ENCODE measurements at places on chromosomes 2 and 18.

GRCh38 chr2:85421260-85422071, 3.0 kb downstream of the SH2D6 start:
- no peak for DNase-seq

DNA sequence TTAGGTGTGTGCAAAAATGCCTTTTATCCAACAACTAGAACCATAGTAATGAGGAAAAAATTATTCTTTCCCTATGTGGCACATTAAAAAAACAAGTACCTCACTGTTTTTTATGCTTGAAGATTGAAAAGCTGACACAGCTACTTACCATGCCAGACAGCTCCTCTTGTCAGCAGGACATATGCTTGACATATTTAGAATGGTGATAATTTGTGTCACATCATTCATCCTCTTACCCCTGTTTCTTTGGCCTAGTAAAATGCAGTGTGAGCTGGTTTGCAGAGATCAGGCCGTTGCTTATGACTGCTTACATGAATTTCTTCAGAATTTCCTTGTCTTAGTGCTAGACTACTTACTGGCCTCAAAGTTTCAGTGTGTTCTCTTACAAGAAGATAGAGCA, 869.9 kb downstream of the LRP1B start:
- DNase-seq = no peak

DNA sequence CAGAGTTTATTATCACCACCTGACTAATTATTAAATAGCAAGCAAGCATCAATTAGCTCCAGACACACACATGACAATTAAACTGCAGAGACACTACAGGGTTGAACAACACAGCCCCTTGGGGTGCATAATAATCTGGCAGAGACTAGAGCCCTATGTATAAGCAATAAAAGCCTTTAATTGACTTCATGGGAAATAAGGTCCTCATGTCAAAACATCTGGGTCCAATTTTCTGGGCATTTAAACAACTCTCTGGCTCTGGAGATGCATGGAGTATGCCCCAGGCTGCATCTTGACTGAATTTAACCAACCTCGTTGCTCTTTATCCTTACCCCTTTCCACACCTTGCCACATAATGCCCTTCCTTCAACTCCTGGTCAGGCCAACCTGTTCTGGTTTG, 270.7 kb upstream of the THUMPD2 start:
- no peak for DNase-seq

DNA sequence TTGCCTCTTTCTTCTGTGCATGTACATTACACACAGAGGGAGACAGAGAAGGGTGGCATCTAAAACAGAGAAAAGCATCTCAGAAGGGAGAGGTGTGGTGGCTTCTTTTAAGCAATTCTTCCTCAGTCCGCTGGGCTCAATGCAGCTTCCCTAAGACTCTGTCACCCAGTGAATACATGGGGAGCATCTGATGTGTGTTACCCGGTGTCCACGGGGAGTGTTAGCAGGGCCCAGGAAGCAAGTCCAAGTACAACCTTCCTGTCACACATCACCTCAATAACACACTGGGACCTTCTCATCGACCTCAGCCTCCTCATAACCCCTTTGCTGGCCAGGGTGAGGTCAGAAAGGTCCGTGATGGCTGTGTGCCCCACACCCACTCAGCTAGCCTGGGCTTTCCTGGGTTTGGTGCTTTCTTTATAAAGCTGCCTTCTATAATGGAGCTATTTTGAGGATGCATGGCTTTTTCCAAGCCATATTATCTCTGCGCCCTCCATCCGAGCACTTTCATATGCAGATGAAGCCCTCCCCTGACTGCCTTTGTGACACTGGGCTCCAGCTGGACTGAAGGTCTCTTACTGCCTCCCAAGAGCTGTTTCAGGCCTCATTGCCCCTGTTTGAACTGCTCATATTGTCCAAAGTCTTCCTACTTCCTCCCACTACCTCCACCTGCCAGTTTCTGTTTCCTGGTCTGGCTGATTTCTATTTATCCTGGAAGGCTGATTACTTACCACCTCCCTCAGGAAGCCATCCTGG, 21.4 kb downstream of the TNFRSF11A start:
- DNase-seq = no peak

DNA sequence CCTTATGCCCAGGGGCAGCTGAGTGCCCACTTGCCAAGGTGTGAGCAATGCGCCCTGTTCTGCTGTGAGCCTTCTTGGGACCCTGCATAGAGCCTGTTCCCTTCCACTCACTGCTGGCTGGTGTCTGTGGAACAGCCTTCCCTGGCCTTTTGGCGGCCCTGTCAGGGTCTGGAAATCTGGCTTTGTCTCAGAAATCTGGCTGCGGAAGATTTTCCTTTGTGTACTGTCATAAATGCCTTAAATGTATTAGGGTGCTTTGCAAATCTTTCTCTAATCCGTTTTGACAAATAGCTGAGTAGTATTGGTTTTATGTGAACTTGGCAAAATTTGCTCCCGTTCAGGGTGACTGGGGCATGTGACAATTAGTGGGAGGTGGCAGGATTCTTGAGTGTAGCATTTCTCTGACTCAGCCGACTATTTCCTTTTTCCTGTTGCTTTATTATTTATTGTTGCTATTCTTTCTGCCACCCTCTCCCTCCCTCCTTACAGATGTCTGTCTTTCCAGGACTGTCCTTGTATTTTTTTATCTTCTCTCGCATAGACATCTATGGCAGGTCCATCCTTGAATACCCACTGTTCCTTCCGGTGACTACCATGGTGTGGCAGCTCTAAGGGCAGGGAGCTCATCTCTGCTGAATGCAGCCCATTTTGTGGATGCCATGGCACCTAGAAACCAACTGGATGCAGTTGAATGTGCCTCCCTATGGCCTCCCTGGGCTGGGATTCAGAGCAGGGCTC, 41.8 kb downstream of the LDLRAD4 start:
- no peak for DNase-seq

GRCh38 chr2:181891966-181892798, 652 bp downstream of the ITPRID2 start:
- DNase-seq = peak; percentile 18

DNA sequence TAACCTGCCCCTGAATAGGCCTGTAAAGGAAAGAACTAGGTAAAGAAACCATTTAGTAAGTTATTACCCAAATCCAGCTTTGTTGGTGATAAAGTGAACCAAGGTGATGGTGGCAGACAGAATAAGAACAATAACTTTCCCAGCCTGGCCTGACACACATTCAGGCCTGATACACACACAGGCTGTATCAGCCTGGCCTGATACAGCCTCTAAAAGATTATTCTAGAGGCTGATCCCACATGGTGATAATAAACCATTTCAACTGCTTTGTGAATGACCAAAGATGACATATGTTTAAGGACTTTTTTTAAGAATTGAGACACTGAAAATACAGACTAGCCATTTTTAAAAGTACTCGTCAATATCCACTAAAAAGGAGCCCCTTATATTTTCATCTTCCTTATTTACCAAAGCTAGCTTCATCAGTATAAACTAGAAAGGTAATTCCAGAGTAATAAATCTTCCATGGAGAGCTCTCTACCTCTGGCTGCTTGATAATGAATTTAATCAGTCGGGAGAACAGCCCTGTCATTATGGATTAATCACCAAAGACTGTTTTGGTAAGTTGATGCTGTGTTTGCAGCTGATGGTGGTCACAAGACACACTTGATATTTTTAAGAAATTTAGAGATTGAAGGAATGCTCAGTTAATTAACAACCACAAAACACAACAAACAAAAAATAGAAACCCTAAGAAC, 77.2 kb downstream of the SLC8A1 start:
- no peak for DNase-seq

DNA sequence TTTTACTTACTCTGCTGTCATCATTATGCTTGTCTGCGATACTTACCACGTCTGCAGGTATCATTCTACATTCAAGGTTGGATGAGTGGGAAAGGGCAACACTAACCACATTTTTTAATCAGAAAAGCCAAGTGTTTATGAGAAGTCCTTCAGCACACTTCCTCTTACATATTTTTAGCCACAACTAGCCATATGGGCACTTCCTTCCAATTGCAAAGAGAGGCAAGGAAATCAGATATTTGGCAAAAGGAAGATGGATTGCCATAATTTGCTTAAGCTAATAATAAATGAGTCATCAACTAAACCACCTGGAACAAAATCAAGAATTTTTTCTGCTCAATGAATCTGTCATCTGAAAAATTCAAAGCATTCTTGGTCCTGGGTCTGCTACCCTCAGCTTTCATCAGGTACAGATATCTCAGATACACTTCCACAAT, 16.7 kb upstream of the MRO start:
- no peak for DNase-seq

DNA sequence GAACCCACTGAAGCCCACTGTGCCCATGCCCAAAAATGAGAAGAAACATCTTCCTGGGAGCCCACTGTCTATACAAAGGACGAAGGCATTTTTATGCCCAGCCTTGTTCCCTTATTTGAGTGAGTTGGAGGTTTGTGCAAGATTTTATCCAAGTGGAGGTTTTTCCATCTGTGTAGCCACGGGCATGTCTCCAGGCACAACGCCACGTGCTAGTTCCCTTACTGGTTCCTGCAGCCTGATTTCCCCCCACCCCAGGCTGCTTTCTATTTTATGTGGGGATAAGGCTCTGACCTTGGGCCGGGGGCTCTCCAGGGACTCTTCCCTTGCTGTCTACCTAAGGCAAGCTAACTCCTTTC, 22.2 kb upstream of the TXNL4A start:
- no peak for DNase-seq

DNA sequence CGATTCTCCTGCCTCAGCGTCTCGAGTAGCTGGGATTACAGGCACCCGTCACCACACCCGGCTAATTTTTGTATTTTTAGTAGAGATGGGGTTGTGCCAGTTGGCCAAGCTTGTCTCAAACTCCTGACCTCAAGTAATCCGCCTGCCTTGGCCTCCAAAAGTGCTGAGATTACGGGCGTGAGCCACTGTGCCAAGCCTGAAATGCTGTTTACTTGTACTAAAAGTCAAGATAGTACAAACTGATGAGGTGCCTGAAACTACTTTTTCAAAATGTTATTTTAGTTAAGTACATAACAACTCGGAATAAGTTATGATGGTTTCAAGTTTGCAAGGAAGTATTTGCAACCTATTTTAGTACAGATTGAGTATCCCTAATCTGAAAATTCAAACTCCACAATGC, 85.7 kb downstream of the CEP192 start:
- no peak for DNase-seq

DNA sequence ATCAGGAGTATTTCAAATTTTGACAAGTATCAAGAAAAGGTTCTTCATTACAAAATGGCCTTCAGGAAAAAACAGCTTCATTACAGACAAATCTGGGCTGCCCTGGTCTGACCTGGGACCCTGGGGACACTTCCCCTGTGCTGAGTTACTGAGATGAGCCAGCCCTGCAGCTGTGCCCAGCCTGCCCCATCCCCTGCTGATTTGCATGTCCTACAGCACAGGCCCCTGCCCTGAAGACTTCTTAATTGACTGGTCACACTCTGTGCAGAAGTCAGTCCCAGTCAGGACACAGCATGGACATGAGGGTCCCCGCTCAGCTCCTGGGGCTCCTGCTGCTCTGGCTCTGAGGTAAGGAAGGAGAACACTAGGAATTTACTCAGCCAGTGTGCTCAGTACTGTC, 235.1 kb downstream of the ANKRD36B start:
- no peak for DNase-seq

DNA sequence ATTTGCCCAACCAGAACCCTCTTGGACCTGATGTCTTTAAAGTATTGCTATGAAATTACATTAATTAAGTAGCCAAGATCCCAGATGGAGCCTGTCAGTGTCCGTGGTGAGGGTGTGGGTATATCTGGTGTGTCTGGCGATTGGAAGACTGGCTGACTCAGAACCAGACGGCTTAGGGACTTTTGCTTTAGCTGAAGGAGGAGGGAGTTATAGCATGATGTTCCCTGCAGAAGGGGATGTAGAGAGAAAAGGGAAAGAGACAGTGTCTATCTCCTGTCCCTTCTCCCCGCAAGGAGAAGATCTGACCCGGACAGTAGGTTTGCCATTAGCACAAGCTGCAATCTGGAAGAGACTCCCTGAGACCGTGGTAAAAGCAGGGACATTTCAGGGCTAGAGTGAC, 60.6 kb downstream of the POU3F3 start:
- no peak for DNase-seq

GRCh38 chr2:216646116-216646515, 12.9 kb downstream of the IGFBP2 start:
- no peak for DNase-seq

DNA sequence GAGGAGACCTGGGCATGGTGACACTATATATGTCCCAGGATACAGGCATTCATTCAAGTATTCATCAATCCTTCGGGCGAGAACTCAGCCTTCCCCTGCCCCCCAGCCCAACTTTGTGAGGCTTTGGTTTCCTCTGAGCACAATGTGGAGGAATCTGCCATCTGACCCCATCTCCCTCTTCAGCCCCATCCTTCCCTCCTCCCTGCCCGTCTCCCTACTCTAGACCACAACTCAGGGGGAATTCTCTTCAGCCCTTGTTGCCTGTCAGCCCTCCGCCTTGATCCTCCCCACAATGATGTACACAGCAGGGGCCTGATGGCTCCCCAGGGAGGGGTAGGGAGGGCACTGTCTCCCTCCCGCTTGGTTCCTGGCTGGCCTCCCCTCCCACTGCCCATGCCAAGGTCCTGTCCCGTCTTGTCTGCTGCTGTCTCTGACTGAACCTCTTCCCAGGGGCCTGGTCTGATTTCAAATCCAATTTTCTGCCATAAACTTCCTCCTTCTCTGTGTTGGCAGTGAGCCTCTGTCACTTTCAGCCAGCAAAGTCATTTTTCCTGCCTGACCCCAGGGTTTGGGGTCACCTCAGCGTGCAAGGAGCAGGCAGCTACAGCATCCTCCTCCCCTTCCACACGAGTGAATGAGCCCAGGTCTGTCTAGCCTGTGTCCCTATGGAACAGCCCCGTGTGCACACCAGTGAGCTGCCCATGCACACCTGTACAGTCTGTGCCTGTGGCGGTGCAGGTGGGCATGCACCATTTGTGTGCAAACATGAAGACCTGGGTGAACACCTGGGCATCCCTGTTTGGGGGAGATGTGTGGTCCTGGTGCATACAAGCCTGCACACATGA, 197.3 kb downstream of the CELF4 start:
- no peak for DNase-seq

- no peak for DNase-seq
Measured at GRCh38 chr2:100395532-100396350, 21.7 kb downstream of the CHST10 start.

GRCh38 chr2:28644760-28645159, 106.9 kb upstream of the PPP1CB start:
- DNase-seq = no peak

GRCh38 chr2:158009399-158009798, 92.3 kb upstream of the UPP2 start:
- no peak for DNase-seq

DNA sequence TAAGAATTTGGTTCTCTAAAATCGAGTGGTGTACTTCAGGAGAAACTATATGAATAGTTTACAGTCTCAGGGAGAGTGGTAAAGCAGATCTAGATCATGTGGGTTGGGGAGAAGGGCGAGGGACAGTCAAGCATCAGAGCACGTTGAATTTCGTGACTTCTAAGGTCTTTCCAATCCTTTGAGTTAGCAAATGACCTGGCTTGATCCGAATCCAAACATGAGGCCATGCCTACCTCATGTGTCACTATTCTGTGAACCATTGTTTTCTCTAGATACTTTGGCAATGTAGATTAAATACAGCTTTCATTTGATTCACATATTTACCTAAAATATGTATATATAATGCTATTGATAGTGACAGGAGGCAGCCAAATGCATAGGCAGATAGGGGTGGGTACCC, 674.9 kb downstream of the NYAP2 start:
- no peak for DNase-seq

All from cerebellar nuclear complex (tissue), 1 donor.